Stimulated activated CD4-positive, alpha-beta T cell treated with anti-CD3 and anti-CD28 coated beads, Interleukin-1b, Interleukin-23, amount 100 ng/mL, for 1 hour (primary cell): ENCODE measurements at places on chromosomes 5 and 9.

DNA sequence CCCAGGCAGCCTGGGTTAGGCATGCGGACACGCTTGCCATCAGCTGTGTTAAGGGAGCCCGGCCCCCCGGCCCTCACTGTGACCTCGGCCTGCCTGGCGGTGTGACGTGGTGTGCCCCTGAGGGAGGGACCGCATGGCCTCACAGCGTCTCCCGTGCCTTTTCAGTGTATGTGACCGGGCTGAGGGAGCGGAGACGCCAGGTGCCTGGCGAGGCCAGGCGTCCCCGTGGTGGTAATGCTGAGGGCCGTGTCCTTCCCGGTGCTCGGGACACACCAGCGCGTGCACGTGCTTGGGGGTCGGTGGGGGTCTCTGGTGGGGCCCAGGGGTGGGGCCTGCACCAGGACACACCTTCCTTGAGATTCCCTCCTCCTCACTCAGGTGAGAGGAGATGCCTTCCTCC lies 10.9 kb downstream of the RNU6ATAC start:
- DNase-seq: no peak

- no peak for DNase-seq
These were observed 142.9 kb downstream of the DMAC1 start for GRCh38 chr9:7656636-7657035.

DNA sequence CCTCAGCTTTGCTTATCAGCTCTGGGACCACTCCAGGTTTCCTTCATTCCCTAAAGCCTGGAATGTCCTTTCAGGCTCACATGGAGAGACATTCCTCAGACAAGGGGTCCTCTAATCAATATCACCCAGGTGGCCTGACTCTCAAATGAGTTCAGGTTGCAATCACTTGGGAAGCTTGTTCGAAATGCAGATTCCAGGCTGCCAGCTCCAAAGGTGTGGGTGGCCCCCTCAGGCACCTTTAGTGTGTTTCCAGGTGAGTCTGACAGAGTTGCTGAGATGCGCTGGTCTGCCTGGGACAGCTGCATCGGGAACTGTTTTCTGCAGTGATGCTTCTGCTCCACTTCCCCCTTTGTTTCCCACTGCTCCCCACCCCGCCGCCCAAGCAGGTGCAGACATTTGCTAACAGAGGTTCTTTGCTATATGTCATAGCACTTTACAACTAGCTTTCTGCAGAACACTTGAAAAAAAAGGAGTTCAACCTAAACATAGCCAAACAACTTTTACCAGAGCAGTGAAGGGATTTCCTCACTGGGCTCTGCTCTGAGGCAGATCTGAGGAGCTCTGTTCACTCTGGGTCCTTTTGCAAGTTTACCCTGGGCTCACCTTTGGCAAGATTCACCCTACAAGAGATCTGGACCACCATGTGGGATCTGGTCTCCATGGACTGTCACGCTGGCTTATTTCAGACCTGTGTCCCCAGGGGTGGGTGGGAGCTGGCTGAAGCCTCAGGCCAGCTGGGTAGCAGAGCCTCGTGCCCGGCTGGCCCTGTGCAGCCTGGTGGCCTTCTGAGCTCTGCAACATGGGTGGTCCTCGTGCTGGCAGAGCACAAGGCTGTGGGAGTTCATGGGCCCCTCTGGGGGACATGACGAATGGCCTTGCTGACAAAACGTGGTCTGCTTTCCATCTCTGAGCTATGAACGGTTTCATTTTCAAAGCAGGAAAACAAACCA lies 539.6 kb downstream of the CCDC171 start:
- no peak for DNase-seq

- no peak for DNase-seq
These were observed 7.7 kb downstream of the ENTPD8 start for GRCh38 chr9:137433349-137433915.

- no peak for DNase-seq
These were observed 37.3 kb upstream of the ZNF622 start for GRCh38 chr5:16502866-16503265.

DNA sequence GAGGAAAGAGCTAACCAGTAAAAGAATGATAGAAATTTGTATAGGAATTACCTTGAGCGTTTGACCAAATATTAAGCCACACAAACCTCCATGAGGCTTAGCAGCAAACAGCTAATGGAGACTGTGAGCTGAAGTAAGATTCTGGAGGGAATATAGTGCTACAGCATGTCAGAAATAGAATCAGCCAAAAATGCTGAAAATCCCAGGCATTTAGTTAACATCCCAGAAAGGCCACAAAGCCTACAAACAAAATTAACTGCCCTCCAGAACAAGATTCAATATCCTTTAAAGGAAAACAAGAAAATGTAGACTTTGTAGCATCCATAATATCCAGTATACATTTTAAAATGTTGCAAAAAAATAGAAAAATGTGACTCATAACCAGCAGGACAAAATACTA lies 257.8 kb upstream of the TUSC1 start:
- no peak for DNase-seq

DNA sequence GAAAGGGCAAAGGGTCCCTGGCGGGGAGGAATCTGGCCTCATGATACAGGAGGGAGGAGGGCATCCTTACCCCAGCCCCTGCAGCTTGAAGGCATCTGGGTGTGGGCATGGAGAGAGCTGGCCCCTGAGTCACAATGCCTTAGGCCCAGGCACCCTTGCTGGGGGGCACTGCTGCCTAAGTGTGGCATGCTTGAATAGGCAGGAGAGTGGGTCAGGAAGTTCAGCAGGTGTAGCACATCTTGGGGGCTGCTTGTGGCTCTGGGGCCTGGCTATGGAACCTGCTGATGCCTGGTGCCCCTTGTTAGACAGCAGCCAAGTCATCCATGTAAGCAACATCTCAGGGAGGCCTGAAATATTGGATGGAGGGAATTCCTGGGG lies 63.1 kb downstream of the HSPA4 start:
- no peak for DNase-seq

DNA sequence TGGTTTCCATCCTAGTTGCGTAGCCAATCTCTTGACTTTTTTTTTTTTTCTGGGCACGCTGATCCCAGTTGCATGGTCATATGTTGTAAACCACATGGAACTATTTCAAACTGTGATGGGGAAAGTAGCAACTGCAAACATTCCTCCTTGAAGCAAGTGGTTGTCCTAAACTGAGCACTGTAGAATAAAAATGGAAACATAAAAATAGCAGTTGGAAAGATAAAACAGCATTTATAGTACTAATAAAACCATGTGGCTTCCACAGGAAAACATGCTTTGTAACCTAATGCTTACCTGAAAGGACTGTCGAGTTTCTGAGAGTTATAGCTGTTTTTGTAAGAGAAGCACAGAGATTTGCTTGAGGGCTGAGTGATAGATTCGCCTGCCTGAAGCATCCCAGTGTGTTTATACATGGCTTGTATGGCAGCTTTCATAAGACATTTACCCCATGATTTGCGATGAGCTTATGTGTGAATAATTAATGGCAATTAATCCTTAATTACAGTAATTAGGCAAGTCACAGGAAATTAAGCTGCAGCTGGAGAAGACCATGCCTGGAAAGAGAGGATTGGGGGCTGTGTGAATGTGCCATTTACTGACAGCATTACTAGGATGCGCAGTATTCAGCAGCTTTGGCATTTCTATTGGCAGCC lies 136.5 kb downstream of the PBX3 start:
- no peak for DNase-seq

DNA sequence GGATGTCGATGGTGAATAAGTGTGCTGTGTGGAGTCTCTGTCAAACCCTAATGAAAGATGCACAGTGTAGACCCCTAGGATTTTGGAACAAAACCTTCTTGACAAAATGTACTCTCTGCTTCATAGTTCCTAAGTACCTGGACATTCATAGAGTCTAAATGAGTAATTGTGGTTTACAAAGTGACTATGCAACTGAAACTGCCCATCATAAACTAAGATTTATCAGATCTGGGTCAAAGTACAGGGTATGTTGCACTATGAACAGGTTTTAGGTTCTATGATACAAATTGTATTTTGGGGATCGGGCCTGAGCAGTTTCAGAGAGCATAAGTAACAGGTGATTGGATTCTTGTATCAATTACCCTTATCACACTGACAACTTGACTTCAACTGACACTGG lies 79.4 kb downstream of the LURAP1L start:
- no peak for DNase-seq

DNA sequence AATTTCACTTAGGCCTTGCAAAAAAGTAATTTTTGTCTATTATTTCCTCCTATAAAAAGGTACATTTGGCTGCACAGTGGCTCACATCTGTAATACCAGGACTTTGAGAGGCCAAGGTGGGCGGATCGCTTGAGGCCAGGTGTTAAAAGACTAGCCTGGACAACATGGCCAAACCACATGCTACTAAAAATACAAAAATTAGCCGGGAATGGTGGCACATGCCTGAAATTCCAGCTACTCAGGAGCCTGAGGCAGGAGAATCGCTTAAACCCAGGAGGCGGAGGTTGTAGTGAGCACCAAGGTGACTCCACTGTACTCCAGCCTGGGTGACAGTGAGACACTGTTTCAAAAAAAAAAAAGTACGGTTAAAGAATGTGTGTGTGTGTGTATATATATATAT lies 15.7 kb downstream of the NUP155 start:
- DNase-seq: no peak

- no peak for DNase-seq
These were observed 398.1 kb downstream of the EBF1 start for GRCh38 chr5:158701406-158702177.
